ENCODE measurements at places on chromosomes 12 and 14. TPM values are rescaled to one million over a fixed set of nuclear protein-coding genes. Genes with fewer than 3 reads are reported as not detected.

Gene ENDOU
- total RNA-seq: not detected

Gene CBX5
- 22.9 TPM for total RNA-seq

Gene IL26
- total RNA-seq: not detected

Gene KERA
- not detected for total RNA-seq

Gene TAS2R42
- not detected for total RNA-seq

Gene HOXC12
- total RNA-seq: not detected

Gene DBX2
- total RNA-seq: not detected

Gene ACRBP
- not detected for total RNA-seq

Gene PPP4R4
- total RNA-seq: 0.29 TPM

Gene BCL2L14
- total RNA-seq: not detected

Gene OR6C2
- total RNA-seq: not detected

Gene NELL2
- not detected for total RNA-seq

Gene DAO
- not detected for total RNA-seq

Gene MYH7
- not detected for total RNA-seq
